NCI-H2107 (cell line): ENCODE measurements at places on chromosomes 13 and 19.
A peak's percentile ranks its signal among the peaks of the same experiment; 100 is the strongest.

DNA sequence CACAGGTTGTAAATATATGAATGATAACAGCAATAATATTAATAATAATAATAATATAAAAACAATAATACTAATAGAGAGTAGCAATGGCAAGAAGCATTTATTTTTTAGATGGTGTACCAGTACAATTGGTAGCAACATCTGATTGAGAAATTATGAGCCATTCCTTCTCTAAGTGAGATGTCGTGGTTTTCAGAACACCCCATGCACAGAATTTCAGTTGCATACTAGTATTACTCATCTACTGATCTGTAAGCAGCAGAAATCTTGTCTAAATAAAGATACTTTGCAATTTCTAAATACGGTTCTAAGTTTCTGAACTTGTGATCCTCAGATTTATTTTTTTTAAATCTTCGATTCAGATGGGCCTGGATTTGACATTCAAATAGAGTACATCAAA lies 788.0 kb upstream of the ATXN8OS start:
- DNase-seq, result no peak

DNA sequence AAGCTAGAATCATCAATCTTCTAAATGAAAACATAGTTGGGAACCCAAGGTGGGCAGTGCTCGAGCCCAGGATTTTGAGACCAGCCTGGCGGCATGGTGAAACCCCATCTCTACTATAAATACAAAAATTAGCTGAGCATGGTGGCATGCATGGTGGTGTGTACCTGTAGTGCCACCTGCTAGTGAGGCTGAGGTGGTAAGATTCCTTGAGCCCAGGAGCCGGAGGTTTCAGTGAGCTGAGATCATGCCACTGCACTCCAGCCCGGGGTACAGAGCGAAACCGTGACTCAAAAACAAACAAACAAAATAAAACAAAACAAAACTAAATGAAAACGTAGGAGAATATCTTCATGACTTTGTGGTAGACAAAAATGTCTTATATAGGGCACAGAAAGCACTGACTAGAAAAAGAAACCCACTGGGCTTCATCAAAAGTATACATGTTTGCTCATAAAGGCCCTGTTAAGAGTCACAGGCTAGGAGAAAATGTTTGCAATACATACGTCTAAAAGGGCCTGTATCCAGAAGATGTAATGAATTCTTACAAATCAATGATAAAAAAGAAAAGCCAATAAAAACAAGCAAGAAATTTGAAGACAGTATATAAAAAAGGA lies 353.6 kb downstream of the FGF9 start:
- no peak for DNase-seq

GRCh38 chr19:4122480-4122879 lies 1.4 kb downstream of the MAP2K2 start:
- DNase-seq, result no peak

DNA sequence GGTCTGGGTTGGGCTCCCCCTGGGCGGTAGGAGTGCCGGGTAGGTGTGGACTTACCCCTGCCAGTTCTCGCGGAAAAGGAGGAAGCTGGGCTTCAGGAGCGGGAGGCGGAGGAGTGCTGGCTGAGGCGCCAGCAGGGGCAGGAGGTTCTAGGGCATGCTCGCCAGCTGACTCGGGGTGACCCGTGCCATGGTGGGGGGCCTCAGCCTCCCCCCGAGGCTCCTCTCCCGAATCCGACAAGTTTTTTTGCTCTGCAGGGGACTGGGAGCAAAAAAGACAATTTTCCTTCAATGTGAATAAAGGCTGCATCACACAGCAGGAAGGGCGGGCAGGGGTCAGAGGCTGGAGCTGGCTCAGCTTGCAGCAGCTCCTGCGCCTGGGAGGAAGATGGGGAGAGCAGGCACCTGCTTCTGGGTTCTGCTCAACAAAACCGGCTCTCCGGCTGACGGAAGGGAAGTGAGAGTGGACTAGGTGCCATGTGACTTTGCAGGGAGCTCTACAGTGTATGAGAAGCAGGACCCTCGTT lies 26.5 kb downstream of the RANBP3 start:
- no peak for DNase-seq

GRCh38 chr13:52744842-52745375 lies 5.3 kb upstream of the CNMD start:
- DNase-seq, result no peak

DNA sequence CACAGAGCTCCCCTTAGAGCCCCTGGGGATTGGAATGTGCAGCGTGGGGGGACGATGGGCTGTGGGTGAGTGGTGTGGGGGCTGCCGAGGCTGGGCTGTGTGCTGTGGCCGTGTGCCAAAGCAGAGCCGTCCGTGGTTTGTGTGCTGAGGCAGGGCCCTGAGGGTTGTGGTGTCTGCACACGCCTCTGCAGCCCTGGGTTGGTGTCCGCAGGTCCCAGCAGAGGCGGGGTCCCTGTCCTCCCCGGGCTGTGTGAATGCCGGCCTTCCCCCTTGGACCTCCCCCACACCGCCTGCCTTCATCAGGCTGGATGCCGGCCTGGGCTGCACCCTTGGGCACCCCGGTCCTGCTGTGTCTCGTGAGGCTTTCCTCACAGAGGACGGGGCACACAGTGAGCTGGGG lies 26.1 kb downstream of the DOT1L start:
- DNase-seq, result no peak

DNA sequence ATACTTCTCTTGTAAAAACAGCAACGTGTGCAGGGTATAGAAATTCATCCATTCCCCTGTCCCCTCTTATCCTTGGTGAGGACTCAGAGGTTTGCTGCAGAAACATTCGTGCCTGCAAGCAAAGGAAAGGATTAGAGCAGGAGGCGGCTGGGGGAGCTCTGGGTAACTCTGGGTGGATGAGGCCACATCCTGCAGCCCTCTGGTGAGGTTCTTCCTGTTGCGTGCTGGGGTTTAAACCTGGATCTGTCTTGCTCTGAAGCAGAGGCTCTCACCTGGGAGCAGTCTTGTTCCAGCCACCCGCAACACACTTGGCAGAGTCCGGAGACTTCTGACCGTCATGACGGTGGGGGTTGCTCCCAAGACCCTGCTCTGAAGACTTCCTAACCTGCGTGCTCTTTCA lies 69.2 kb downstream of the ATP11A start:
- DNase-seq, result no peak

DNA sequence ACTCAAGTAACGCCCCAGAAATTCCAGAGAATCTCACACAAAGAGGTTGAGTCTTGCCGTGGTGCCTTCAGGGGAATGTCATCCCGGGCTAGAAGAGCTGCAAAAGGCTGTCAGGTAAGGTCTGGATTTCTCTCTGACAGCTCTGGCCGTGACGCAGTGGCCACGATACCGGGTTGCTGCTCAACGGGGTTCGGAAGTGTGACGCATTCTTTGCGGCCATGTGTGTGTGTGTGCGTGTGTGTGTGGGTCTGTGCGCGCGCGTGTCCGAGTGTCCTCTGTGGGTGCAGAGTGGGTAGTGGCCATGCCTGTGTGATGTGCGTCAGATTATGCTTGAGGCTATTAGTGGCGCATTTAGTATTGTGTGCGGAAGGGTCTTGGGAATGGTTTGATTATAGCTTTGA lies 306 bp downstream of the ZNF540 start:
- no peak for DNase-seq

- no peak for DNase-seq
These were observed 268.7 kb downstream of the NHLRC3 start for GRCh38 chr13:39306639-39307589.

DNA sequence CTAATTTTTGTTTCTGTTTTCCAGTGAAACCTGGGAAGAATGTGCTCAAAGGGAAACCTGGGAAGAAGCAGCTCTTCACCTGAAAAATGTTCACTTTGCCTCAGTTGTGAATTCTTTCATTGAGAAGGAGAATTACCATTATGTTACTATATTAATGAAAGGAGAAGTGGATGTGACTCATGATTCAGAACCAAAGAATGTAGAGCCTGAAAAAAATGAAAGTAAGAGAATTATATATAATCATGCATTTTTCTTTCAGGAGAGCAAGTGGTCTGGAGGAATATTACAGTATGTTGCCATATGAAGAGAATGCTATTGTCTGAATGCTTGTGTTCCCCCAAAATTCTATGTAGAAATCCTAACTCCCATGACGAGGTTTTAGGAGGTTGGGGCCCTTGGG lies 3.4 kb downstream of the NUDT15 start:
- no peak for DNase-seq

GRCh38 chr13:99988529-99989275 lies 7.1 kb downstream of the ZIC2 start:
- DNase-seq, result peak; percentile 42

GRCh38 chr13:38255600-38255999 lies 94.1 kb upstream of the UFM1 start:
- DNase-seq, result no peak

- no peak for DNase-seq
These were observed 3.2 kb downstream of the RASL11A start for GRCh38 chr13:27273658-27274425.

GRCh38 chr19:18317961-18318800 lies 4.7 kb downstream of the LSM4 start:
- DNase-seq, result no peak

DNA sequence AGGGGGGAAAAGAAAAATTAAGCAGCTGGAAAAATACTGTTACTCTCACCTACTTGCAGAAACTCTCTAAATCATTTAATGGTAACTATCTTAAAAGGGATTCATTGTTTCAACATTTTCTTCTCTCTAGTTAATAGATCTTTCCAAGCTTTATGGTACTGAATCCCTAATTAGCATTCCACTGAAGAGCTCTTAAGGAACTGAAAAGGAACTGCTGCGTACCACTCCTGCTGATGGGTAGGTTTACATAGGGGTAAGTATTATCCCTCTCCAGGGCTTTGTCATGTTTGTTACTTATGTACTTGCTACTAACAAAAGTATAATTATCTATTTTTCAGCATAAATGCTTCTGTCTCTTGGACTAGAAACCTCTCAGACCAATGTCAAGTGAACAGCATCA lies 12.5 kb downstream of the TEX30 start:
- DNase-seq, result no peak

DNA sequence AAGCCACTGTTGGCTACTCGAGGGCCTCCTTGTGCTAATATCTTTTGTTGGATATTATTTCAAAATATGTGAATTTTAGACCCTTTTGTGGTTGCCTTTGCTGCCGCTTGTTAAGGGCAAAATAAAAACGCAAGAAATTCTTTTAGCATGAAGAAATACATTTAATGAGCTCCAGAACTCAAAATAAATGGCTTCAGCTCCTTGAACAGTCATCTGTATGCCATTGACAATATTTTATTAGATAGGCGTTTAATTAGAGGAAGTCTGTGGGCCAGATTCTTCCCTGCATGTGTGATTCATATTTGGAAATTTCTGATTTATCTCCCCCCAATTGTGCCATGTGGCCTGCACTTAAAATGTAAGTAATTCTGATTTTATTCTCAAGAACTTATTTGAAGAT lies 177.2 kb downstream of the STK24 start:
- DNase-seq, result no peak

DNA sequence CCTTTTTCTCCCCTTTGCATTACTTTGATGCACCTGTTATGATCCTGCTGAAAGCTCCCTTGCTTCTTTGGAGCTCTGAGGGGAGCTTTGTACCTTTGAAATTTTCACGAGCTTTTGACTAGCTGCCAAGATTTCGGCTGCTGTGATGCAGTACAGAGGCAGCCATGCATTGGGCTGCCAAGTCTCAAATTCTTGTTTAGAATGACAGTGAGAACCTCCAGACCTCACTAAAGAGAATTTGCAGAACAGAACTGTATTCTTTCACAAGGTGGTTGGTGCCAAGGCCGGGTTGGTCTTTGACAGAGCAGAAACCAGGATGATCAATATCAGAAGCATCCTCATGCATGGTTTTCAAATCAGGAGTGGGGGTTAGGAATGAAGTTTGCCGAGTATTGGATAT lies 414.8 kb downstream of the GPC5 start:
- DNase-seq, result no peak

DNA sequence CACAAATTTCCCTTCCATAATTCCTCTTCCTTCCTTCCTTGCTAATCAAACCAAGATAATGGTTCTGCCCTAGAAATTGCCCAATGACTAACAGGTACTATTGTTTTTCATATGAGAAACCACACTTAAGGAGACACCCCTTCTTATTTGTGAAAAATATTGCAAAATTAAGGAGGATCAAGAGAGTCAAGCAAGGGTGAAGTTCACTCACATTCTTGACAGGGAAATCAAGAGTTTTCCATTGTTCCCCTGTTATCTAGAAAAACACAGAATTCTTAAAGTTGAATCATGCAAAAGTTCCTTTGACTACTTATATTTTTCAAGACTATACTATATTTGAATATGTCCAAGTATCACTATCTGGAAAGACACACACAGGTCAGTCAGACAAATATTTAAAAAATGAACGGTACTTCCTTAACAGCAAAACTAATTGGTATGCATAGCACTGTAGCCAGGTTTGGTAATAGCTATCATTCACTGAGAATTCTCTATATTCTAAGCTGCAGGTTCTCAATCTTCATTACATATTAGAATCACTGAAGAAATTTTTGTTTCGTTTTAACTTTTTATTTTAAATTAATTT lies 897.2 kb downstream of the DIAPH3 start:
- no peak for DNase-seq

- no peak for DNase-seq
These were observed 8.5 kb downstream of the CDX2 start for GRCh38 chr13:27960362-27961226.

- no peak for DNase-seq
These were observed at the start of gene P2RY11 for GRCh38 chr19:10111405-10111811. P2RY11 (plus strand) TSS chr19:10111693; CDS start chr19:10111722, 29 bp downstream.

DNA sequence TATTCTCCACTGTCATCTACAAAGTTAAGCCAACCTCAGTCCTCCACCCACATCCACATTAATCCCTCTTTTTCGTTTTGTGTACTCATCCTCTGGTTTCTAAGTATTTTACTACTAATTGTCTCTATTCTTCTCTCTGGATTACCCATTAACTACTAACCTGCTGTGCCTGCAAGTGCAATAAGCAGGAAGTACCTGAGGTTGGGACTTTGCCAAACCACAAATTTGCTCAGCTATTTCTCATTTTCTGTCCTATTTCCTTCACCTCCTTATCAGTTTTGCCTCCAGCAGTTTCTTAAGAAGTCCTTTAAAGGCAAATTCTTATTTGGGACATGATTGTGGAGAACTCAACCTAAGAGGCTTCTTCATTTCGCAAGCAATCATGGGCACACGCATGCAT lies 1708.9 kb downstream of the SLITRK5 start:
- DNase-seq, result no peak

DNA sequence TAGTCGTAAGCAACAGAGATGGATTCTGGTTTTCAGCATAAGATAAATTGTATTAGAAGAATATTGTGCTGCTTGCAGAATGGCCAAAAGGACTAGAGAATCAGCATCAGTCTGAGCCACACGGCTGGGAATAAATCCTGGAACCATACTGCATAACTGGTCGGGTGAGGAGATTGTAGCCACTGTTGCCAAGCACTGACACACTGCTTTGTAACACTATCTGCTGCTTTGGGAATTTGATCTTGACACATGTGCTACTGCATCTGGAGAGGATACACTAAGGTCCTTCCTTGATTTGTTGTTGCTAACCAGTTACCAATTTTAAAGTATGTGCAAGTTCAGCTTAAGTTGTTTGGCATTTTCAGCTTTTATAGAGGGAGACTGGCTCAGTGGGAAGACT lies 1.9 kb downstream of the HNRNPA1L2 start:
- DNase-seq, result no peak

GRCh38 chr13:46751811-46752635 lies 44.9 kb downstream of the ESD start:
- DNase-seq, result no peak

GRCh38 chr13:95304453-95304852 lies 3.2 kb upstream of the ABCC4 start:
- DNase-seq, result no peak
